ENCODE measurements at places on chromosomes 3 and 15.

DNA sequence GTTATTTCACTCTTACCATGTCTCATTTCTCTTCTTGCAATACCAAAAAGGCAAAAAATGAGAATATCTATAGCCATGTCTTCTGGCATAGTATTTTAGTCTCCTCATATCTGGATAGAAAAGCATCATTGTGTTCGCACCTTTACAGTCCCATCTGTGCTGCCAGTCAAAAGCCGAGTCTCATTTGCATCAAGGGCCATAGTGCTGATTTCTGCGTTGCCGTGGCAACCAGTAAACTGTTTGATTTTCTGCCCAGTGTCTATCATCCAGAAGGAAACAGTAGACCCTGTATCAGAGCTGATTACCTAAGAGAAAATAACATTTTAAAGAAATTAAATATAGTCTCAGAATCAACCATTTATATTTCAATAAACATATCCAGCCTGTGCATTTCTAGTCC lies 86.1 kb upstream of the SERPINI2 start:
- DNase-seq, result no peak

GRCh38 chr3:149018247-149018646 lies 26.9 kb downstream of the GYG1 start:
- no peak for DNase-seq

- no peak for DNase-seq
Observed at GRCh38 chr3:184600685-184601377, 39.2 kb downstream of the EPHB3 start.

- no peak for DNase-seq
Observed at GRCh38 chr15:83665480-83665879, 11.6 kb downstream of the ADAMTSL3 start.

- no peak for DNase-seq
Observed at GRCh38 chr15:56192659-56193442, 50.8 kb downstream of the RFX7 start.

DNA sequence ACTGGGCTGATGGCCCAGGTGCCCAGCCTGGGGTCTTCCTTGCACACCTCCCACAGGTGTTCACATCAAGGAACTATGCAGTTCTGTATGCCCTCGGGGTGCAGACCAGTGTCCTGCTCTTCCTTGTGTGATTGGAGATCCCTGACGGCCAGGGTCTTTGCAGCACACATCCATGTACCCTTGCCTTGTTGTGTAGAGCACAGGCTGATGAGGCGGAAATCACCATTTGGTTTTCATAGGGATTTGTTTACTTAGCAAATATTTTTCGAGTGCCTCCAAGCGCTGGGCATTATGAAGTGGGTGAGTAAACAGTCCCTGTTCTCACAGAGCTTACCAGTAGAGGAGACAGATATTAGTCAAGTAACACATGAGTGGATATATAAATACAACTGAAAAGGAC lies 209.3 kb upstream of the UMPS start:
- DNase-seq, result no peak

DNA sequence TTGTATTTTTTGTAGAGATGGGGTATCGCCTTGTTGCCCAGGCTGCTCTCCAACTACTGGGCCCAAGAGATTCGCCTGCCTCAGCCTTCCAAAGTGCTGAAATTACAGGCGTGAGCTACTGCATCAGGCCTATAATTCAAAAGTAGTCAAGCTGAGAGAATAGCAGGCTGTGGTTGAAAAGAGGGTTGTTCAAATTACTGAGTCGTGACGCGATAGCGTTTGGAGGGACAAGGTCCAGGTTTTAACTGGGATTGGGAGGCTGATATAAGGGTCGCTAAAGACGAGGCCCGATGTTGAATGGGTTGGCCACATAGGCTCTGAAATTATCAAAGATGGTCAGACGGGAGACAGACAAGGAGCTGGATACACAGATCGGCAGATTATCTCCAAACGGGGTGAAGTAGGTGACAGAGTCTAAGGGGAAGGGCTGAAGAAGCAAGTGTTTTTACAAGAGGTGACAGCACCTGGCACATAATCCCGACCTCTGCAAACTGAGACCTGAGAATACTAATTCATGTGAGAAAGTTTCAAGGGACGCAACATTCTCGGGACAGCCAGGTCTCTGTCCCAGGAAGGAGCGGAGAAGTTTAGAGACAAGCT lies 759 bp upstream of the ARID3B start:
- DNase-seq, result no peak
